Activated gamma-delta T cell (primary cell): ENCODE measurements at places on chromosomes 1 and 21.
A peak's percentile ranks its signal among the peaks of the same experiment; 100 is the strongest.

DNA sequence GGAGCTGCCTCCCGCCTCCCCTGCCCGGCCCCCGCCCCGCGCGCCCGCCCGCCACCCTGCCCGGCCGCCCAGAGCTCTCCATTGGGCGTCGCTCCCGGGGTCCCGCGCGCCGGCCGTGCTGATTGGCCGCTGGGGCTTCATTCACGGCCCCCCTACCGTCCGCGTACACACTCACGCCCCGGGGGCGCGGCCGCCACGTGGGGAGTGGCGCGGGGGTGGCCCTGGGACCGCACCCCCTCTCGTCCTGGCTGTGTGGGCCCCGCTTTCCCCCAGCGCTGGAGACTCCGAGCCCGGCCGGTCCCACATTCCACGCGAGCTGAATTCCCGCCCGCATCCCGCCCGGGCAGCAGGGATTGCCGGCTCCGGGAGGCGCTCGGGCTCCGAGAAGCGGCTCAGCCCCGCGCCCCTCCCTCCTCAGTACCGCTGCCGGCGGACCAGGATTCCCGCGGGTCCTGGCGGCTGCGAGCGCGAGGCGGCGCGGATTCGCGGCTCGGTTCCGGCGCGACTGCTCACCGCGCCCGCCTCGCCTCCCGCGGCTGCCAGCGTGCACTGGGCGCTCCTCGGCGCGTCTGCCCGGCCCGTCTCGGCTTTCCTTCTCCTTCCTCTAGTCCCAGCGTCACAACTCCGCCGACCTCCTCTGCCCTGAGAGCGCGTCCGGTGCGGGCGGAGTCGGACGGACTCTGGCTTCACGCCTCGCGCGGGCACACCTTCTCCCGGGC lies 450 bp upstream of the POU3F1 start:
- DNase-seq, result peak; percentile 83

GRCh38 chr1:69814926-69815325 lies 247.2 kb downstream of the LRRC7 start:
- no peak for DNase-seq

DNA sequence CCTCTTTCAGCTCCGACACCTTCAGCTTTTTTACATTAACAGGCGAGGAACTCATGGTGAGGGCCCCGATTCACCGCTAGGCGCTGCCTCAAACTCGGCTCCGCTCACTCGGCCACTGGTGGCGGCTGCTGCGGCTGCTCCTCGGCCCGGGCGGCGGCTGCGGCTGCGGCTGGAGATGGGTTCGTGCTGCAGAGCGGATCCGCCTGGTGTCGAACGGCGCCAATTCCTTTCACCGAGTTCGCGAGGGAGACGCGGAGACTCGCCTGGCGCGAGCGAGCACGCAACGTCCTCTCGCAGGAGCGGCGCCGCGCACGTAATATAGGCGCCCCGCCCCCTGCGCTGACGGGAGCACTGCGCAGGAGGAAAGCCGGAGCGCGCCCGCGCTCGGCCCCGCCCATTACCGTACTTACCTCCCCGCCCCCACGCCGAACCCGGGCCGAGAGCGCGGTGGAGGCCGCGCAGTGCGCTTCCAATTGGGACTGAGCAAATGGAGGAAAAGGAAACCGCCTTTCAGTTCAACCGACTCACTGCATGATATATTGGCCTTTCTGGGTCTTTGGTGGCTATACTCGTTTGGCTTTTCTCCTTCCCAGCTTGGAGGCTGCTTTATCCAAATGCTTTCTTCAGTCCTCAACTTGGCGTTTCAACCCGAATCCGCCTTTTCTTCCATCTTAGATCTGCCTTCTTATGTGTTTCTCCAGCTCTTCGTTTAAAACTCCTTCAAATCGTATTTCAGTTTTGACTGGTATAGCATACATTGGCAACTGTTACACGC lies at the start of gene HNRNPU:
Gene HNRNPU, minus strand, starts transcription at position 291 of the 775 bp plus-strand sequence. Its CDS starts 236 bp downstream, at position 55.
- peak; percentile 93 for DNase-seq

DNA sequence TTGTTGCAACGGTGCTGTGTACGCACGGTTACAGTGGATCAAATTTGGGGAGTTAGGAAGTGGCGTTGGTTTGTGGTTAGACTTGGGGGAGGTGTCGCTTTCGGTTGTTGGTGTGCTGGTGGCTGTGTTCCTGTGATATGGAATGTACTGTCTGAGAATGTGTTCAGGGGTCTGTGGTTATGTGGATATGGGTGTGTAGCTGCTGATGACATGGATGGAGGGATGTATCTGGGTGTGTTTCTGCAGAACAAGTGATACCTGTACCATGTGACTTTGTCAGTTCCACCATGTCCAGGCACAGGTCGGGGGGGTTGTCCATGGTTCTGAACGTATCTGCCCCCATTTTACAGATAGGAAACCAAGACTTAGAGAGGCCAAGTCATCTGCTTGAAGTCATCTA lies 22.7 kb downstream of the PAX7 start:
- no peak for DNase-seq

- DNase-seq, result no peak
Measured at GRCh38 chr1:77394166-77394565, 112.3 kb downstream of the AK5 start.

GRCh38 chr1:219189021-219189824 lies 15.5 kb downstream of the LYPLAL1 start:
- DNase-seq, result no peak

- DNase-seq, result no peak
Measured at GRCh38 chr1:43206600-43207228, 34.6 kb downstream of the CFAP57 start.

GRCh38 chr1:13514821-13515220 lies 1.0 kb upstream of the LRRC38 start:
- no peak for DNase-seq

DNA sequence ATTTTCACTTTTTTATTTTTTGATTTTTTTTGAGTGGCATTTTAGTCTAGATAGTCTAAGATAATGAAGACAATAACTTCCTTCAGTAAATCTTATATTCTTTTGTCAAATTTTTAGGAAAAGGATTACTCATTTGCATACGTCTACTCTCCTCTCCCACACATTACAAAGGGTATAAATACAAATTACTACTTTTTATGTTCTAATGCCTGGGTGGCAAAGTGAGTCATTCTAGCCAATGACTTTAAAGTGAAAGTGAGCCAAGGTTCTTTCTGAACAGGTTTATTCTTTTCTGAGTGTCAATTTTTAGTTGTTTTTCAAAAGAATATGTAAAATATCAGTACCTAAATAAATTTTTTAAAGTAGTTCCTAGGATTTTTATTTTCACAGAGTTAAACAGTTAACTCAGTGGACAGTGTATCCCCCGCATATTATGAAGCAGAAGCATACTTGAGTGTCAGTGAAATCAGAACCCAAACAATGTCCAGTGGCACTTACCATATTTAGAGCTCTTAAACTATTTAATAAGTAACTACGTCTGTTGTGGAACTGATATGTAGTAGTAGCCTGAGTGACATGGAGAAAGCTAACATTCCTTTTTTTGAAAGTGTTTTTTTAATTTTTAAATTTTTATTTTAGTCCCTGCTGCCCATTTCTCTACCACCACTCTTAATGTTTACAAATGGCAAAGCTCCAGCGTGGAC lies 141.7 kb downstream of the PHTF1 start:
- DNase-seq, result no peak

- DNase-seq, result no peak
Measured at GRCh38 chr1:38929476-38929875, 12.2 kb downstream of the RHBDL2 start.

DNA sequence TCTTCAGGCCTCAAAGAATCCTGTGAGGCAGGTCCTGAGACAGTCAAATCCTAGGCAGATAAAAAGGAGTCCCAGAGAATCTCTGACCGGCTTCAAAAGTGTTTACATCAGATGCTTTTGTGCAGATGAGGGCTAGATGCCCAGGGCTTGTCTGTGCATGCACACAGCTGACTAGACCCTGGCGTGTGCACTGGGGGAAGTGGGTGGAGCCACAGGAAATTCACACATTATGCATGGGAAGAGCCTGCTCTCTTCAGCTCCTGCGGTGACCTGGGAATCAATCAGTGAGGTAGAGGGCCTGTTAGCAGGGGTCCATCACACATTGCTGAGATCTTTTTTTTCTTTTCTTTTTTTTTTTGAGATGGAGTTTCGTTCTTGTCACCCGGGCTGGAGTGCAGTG lies 36.6 kb upstream of the NHLH2 start:
- DNase-seq, result no peak

DNA sequence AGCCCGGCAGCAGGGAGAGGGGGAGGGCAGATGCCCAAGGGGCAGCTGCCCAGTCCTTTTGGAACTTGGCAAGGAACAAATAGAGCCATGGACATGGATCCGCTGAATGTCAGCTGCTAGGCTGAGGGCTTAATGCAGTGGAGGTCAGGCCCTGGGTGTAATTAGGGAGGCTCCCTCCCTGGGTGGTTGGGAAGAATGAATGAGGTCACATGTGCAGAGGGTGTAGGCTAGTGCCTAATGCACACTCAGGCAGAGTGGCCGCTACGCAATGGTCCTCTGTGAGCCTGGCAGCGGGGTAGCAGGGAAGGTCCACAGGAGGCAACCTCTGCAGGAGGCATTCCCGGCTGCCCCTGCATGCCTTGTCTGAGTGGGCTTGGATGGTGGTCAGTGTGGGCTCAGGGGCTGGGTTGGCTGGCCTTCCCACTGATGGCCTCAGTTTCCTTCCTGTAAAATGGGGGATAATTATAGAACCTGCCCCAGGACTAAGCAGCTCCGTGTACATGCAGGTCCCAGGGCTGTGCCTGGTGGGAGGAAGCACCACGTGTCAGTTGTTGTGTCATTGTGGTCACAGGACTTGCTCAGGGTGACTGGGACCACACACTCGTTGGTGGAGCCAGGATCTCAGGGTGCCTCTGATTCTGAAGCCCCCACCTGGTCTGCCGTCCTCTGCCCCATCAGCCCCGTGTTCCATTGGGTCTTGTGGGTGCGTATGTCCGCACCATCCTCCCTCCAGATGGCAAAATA lies 81.6 kb upstream of the ACTL8 start:
- DNase-seq, result no peak

DNA sequence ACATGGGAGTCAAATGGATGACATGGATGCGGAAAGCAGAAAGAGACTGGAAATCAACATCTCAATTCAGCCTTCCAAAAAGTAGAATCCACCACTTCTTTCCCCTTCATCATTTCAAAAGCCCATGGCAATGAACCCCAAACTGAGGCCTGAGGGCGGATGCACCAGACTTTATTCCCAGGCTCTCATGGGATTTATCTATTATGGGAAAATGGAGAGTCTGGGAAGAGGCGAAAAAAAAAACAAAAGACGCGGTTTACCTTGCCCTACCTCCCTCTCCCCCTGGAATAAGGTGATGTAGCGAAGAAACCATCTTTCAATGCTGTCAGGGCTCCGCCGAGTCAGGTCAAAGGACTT lies 624 bp downstream of the KIFAP3 start:
- no peak for DNase-seq

DNA sequence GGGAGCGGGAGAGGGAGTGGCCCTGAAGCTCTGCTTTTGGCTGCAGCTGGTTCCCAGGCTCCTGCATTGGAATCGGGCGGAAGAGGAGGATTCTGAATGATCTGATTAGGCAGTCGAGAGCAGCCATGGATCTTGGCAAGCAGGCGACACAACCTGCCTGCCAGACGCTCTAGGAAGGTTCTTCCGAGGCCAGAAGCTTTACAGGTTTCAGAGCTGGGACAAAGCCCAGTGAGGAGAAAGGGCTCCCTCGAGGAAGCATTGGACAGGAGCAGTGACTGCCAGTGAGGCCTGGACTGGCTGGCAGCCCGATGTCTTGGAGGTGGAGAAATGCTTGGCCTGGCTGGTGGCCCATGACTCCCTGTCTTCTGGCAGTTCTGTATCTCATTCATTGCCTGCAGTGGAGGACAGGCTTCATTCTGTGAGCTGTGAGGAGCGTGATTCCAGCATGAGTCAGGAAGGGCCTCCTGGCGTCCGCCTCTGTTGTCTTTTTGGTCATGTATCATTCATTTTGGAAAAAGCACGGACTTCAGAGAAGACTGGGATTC lies 132.7 kb upstream of the IPO9 start:
- no peak for DNase-seq

GRCh38 chr1:217955723-217956122 lies 324.6 kb downstream of the SPATA17 start:
- DNase-seq, result no peak

DNA sequence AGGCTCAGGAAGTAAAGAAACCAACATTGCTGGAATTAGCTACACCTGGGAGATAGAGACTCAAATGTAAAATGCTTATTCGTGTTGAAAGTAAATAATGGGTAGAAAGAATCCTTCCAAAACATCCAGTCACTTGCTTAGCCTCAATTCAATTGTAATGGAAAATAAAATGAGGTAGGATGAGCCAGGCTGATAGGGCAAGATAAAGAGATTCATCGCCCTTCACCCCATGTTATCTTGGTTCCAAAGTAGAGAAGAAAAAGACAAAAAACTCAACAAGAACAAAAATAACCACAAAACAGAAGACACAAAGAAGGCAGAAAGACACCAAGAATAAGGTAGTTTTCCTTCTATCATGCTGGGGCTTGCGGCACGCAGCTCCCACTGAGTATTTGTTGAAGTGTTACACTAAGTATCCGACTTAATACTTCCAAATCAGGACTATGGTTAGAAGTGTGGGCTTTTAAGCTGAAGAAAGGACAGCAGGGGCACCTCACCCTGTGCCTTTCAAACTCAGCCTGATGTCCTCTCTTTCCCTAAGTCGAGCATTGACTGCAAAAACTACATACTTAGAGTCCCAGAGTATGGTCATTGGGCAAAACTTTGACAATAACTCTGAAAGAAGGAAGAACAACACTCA lies 202.1 kb downstream of the VAV3 start:
- no peak for DNase-seq

DNA sequence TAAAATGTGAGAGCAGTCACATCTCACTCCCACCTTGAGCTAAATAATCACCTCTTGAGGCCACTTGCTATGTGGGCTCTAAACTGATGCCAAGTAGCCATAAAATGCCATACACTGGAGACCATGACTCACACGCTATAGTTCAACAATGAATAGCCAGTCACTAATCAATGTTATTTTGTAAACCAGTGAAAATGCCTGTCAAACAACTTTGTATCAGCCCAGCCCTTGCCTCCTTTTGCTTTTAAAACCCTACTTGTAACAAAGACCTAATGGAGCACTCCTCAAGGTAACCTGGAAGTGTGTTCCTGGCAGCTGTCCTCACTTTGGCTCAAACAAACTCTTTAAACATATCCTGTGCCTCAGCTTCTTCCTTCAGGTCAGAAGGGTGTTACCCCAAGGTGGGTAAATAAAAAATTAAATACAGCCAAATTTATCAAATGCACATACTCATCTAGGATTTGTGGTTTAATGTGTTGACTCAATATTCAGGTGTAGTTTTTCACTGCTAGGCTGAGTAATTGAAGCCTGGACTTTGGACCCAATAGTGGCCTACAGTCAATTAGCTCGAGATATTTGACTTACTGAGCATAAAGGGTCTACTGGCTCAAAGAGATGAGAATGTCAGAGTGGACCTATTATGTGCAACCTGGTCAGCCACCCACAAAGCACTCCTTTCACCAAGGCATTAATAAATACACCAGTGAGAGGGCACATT lies 154.3 kb downstream of the COQ8A start:
- DNase-seq, result no peak

GRCh38 chr1:183628537-183628936 lies 7.0 kb downstream of the ARPC5 start:
- no peak for DNase-seq

GRCh38 chr1:30538993-30539867 lies 184.2 kb downstream of the MATN1 start:
- no peak for DNase-seq
